ENCODE measurements at places on chromosomes 7 and 10.

DNA sequence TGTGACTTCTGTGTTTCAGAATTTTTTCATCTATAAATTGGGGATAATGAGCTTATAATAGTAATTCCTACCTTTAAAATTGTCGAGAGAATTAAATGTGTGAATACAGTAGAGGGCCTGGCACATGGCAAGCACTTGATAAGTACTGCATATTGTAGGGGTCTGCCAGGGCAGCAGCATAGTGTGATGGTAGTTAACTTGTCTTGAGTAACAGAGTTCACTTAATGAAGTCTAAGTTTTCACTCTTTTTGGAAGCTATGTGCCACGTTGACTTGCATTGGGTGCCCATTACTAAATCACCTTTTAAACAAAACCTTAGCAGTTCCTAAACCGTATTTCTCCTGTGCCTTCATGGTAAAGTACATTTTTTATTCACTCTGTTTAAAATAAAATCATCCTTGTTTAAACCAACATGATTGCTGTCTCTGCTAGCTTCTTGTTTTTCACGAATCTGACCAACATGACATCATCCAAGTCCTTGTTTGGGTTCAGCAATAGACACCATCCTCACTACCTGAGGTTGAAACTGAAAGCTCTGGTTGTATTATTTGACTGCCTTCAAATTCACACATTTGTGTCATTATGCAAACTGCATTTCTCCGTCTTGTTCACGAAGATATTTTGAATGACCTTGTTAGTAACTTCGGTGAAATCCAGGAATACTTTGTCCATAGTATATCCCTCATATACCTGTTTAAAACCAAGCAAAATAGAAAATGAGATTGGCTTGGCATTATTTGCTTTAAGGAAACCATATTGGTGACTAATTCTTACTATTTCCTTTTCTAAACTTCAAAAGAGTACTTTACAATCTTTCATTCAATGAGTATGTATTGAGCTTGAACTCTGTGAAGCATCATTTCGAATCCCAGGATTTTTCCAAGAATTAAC lies 340.2 kb downstream of the SUGCT start:
- DNase-seq = no peak

DNA sequence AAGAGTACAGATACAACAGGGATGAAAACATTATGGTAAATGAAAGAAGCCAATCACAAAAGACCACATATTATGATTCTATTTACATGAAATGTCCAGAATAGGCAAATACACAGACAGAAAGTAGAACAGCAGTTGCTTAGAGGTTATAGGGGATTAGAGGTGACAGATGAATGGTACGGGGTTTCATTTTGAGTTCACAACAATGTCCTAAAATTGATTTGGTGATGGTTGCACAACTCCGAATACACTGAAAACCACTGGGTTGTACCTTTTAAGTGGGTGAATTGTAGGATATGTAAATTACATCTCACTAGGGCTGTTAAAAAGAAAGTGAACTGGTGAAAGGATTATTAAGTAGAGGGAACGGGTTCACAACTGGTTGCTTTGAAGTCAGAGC lies 76.3 kb upstream of the MRLN start:
- DNase-seq = no peak

GRCh38 chr10:87177-88080 lies 38.3 kb upstream of the TUBB8 start:
- no peak for DNase-seq

- no peak for DNase-seq
Measured at GRCh38 chr7:28091190-28091589, 89.4 kb downstream of the JAZF1 start.

DNA sequence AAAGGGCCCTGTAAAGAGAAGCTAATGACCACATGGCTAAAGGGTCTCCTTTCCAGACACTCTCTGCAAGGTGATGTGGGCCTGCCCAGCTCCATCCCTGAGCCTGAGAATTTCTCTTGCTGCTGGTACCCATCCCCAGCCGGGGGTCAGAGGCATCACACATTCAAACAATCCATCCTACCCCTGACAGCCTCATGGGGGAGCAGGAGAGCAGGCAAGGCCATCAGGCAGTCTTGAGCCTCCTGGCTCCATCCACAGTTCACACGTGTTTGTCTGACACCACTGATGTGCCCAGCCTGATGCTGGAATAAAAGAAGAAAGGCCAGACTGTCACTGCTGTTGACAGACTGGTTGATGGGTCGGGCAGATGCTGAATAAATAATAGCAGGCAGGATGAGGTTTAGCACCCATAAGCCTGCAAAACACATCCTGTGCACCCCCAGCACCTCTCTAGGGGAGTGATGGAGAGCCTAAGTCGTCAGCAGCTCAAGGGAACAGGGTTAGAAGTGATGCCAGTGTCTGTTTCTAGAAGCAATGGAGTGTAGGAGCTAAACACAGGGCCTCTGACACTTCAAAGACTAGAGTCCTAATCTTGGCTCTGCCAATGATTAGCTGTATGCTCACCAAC lies 43.5 kb downstream of the TLL2 start:
- DNase-seq = peak; percentile 29
